Bone marrow (tissue), 2 donors: ENCODE measurements at places on chromosomes 3 and 15.
A peak's percentile ranks its signal among the peaks of the same experiment; 100 is the strongest.

DNA sequence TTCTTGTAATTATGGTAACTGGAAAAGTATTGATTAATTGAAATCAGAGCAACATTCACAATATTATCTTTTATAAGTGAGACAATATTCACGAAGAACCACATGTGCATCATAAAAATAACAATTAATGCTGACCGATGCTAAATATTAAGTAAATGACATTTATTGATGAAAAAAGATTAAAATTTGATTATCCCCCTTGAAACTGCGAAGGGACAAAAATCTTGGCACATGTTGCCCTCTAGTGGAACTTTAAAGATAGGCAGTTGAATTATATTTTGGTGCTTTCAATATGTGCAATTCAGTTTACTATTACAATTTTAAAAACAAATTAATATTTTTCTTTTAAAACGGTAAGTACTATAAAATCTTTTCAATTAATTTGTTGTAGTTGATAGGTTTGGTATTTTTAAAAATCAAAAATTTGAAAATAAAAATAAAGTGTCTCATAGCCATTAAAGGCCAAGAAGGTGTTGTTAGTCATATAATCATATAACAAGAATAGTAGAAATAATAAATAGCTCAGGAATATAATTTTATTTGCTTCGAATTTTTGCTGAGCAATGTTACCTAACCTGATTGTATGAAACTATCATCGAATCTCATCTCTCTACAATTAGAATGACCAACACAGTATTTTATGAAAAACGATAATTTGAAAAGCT is 270.2 kb downstream of the ROBO1 start:
- no peak for DNase-seq

GRCh38 chr3:161894657-161895056 is 398.0 kb downstream of the OTOL1 start:
- DNase-seq, result no peak

DNA sequence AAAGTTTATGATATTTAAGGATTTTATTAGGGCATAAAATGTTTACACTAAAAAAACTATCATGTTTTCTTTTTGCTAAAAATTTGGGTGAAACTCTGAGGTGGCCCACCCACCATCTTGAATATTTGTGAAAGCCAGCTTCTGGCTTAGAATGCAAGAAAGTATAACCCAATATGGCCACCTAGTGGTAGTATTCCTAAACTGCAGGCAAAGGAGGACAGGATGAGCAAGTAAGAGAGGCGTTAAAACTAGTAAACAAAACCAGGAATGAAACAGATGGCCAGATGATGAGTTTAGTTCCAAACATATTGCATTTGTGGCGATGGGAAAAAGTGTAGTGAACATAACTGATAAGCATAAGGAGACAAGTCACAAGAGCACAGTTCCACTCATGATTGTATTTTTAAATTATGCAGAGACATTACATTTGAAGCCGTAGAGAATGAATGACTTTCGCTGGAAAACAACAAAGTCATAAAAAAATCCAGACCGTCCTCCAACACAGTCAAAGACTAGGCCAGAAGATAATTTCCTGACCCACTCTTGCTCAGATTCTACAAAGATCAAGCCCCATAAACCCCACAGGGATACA is 103.3 kb upstream of the PRTG start:
- DNase-seq, result peak; percentile 60

GRCh38 chr15:73928241-73928579 is 1.9 kb downstream of the LOXL1 start:
- DNase-seq, result no peak

DNA sequence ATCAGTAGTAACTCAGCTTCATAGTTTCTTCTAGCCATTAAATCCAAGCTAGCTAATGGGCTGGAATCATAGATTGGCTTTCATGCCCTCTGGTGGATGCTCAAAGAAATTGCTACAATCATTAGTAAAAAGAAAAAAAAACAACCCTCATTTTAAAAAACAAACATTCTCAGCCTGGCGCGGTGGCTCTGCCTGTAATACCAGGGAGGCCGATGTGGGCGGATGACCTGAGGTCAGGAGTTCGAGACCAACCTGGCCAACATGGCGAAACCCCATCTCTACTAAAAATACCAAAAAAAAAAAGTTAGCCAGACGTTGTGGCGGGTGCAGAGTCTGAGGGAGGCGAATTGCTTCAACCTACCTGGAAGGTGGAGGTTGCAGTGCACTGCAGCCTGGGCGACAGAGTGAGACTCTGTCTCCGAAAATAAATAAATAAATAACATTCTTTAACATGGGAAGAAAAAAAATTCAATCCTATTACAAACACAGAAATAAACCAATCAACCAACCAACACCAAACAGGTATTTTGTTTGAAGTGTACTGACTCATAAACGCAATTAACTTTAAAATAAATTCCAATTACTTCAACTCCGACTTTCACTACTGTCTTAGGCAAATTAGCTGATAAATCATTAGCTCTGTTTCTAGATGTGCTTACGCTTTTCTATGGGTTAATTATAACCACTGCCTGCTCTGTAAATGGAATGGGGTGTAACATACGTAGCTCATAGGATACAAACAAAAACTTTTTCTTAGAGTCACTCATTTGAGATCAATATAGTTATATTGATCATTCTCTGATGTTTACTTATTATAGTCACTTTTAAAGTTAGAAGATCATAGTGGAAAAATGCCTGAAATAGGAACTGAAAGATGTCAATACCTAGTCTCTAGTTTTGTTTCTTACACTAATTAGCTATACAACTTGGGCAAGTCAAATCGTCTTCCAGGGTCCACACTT is 24.9 kb downstream of the TMEM207 start:
- DNase-seq, result no peak

DNA sequence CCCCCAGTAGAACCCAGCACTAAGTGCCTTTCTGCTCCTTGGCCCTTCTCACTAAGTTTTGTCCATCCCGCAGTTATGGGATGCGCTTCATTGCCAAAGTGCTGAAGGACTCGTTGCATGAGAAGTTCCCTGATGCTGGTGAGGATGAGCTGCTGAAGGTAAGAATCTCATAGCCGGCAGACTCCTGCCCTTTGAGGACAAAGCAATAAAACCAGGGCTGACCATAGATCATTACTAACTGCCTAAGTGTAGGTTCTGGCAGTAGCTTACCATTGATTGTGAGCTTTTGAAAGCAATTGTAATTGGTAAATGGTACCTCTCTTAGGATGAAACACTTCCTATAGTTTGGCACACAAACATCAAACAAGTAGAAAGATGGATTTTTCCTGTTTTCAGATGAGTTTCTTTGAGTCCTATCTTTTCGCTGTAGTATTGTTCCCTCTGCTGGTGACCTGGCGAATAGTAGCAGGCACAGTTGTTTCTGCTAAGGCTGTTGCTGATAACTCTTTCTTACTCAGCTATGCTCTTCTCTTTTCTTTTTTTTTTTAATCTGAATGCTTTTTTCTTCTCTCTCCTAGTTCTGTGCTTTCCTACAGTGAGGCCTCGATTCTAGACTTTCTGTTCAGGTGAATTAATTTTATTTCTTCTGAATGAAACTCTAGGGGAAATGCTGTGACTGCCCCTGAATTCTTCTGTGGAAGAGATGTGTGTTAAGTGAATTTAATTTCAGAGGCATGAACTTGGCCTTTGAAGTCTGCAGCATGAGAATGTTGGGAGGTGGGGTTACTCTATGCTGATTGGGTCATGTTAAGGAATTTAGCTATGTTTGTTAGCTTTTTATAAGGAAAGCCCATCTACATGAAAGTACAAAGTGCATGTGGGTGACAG is 47.4 kb upstream of the CRTC3 start:
- DNase-seq, result peak; percentile 12

- DNase-seq, result no peak
Measured at GRCh38 chr3:128009952-128010846, 42.0 kb upstream of the SEC61A1 start.

GRCh38 chr3:105553851-105554250 is 187.1 kb downstream of the ALCAM start:
- no peak for DNase-seq

GRCh38 chr3:71652781-71653413 is 69.4 kb upstream of the FOXP1 start:
- peak; percentile 32 for DNase-seq

DNA sequence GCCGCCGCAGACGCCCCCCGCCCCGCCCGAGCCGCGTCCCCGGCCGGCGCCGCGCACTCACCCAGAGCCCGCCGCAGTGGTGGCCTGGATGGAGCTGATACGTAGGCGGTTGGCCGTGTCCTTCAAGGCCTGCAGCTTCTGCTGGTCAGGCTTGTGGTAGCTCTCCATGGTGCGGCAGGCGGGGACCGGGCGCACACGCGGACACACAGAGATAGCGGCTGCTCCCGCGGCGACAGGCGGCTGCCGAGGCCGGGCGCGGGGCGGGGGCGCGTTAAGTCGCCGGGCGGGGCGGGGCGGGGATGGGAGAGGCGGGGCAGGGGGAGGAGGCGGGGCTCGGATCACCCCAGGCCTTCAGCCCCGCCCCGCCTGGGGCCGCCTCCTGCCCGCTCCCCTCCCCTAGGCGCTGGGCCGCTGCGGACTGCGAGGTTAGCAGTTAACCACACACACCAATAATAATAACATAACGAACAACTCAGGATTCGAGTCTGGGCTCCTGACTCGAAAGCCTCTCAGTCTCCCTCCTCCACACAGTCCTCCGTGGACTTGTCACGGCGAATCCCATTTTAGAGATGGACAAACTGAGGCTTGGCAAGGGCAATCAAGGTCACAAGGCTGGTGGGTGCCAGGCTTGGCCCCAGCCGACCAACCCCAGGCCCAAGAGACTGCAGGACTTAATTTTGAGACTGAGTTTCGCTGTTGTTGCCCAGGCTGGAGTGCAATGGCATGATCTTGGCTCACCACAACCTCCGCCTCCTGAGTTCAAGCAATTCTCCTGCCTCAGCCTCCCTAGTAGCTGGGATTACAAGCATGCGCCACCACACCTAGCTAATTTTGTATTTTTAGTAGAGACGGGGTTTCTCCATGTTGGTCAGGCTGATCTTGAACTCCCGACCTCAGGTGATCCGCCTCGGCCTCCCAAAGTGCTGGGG is at the start of gene TKT:
Gene TKT (minus strand): TSS at position 248 of the 929 bp plus-strand sequence. CDS start 80 bp downstream, at position 168.
- peak; percentile 49 for DNase-seq

DNA sequence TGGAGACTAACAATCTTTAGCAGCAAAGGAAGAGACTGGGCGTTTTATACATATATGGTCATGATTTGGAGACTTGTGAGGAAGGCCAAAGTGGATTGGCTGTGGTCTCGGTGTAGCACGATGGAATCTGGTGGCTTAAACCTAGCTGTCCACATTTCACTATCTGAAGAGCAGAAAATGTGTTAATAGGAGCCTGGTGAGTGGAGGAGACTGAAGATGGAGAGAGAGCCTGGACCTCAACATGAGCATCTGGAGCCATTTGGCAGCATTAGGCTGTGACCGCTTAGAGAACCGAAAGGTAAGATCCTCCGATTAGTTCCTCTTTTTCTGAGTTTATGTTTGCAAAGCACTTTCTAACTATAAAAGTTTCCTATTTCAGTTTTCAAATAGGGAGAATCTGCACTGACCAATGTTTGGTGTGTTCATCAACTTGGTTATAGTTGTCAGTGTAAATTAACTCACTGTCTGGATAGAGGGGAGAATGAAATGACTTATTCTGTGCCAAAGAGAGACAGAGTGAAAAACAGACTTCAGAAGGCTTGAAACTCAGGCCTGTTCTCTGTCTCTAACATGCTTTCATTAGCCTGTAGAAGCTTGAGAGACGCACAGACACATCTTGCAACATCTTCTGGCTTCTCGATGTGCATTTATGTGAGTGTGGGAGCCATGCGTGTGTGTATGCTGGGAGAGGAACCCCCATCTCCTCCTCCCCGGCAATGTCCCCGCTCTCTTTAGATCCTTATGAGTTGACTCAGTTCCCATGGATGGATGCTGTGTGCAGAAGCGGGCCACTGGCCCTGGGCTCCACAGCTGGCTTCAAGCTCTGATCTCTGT is 244.7 kb upstream of the TBL1XR1 start:
- no peak for DNase-seq

GRCh38 chr3:29694783-29695182 is 413.9 kb downstream of the RBMS3 start:
- no peak for DNase-seq

DNA sequence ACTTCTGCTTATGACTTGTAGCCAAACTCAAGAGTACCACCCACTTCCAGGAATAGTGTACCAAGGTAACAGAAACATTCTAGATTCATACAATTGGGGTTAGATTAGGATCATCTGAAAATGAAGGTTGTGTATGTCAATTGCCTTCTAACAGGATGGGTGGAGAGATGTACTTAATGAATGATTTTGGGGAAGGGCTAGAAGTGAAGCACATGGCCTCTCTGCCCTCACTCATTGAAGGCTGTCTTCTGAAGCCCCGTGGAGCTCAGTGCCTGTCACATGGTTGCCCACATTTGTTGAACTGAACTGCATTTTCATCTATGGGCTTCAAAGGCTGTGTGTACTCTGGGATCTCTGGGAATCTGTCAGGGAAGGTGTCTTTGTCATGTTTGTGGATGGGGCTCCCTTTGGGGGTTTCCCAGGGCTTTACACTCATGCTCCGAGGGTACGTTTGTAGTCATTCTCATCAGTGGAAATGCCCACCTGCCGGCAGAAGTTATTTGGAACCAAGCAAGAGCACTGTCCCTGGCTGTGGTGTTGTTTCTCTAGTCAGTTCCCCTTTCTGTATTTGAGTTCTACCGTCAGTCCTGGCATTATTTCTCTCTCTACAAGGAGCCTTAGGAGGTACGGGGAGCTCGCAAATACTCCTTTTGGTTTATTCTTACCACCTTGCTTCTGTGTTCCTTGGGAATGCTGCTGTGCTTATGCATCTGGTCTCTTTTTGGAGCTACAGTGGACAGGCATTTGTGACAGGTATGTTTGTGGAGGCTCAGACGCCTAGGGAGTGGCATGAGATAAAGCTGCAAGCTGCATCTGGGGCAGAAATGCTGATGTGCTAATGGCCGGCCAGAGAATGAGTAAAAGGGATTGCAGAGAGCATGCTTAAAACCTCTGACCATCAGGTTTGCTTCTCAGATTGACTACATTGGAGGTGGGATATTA is 22.4 kb downstream of the CD86 start:
- no peak for DNase-seq
